NCI-H510A treated with DMSO at 0.1 percent for 48 hours (cell line): ENCODE measurements at places on chromosomes 12 and 14.

DNA sequence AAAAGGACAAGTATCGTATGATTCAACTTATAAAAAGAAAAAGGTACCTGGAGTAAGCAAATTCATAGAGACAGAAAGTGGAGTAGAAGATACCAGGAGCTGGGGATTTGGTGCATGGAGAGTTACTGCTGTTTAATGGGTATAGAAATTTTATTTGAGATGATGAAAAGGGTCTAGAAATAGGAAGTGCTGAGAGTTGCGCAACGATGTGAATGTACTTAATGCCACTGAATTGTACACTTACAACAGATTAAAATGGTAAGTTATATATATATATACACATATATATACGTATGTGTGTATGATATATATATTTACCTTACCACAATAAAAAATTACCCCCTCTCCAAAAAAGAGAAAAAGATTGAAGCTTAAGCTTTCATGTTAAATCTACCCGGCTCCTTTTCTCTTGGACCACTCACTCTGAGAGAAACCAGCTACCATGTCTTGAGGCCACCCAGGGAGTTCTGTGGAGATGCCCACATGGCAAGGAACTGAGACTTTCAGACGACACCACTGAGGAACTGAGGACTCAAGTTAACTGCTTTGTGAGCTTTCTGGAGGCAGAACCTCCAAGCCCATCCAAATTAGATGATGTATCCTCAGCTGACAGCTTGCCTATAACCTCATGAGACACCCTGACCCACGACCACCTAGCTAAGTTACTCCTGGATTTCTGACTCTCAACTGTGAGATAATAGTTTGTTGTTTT, 130.0 kb upstream of the BTG1 start:
- DNase-seq = no peak

DNA sequence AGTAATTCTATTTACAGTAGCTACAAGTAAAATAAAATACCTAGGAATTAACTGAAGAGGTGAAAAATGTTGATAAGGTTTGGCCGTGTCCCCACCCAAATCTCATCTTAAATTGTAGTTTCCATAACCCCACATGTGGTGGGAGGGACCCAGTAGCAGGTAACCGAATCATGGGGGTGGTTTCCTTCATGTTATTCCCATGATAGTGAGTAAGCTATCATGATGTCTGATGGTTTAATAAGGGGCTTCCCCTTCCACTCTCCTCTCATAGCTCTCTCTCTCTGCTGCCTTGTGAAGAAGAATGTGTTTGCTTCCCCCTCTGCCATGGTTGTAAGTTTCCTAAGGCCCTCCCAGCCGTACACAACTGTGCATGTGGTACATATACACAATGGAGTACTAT, 1170.7 kb downstream of the BCL11B start:
- no peak for DNase-seq

GRCh38 chr14:58848365-58848764, 210.6 kb downstream of the DACT1 start:
- no peak for DNase-seq

- no peak for DNase-seq
Observed at GRCh38 chr14:33675415-33676130, 275.3 kb downstream of the EGLN3 start.

- DNase-seq = no peak
Observed at GRCh38 chr12:49790741-49791555, 37.3 kb downstream of the NCKAP5L start.

GRCh38 chr12:47184813-47185212, 105.1 kb upstream of the AMIGO2 start:
- DNase-seq = no peak

DNA sequence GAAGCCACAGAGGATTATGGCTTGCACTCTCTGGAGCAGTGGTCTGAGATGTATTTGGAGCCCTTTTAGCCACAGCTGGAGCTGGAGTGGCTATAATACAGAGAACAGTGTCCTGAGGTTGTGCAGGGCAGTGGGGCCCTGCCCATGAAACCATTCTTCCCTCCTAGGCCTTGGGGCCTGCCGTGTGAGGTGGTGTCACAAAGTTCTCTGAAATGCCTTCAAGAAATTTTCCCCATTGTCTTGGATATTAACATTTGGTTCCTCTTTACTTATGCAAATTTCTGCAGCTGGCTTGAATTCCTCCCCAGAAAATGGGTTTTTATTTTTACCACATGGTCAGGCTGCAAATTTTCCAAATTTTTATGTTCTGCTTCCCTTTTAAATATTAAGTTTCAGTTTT, 79.3 kb downstream of the UNC79 start:
- no peak for DNase-seq

DNA sequence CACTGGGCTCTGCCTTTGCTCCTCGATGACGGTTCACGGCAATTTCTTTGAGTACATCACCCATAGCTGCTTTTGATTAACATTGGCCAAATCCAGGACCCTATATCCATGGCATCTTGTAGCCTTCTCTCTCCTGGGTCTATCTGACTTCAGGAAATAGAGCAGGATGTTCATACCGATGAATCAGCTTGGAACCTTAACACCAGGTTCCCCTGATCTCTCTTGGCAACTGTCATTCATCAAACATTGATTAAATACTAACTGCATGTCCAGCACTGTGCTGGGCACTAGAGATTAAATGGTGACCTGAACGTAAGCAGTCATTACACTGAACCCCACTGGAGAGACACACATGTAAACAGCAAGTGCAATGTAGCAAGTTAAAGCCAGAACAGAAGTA, 77.0 kb upstream of the MED13L start:
- DNase-seq = no peak

DNA sequence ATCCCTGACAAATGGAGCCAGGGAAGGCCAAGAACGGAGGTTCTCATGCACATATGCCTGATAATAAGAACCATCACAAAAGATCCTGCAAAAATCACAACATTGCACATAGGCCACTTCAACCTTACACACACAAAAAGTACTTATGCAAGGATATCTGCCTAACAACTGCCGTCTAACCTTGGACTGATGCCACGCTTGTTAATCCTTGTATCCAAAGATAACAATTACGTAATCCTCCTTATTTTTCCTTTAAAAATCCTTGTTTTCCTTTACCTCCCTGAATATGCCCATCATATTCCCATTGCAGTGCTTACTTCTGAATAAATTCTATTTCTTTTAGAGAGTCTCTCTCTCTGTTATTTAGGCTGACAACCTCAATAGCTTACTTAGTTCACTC, 59.5 kb downstream of the TMEM116 start:
- DNase-seq = no peak

- no peak for DNase-seq
Observed at GRCh38 chr12:119301379-119301778, 33.1 kb upstream of the CCDC60 start.

DNA sequence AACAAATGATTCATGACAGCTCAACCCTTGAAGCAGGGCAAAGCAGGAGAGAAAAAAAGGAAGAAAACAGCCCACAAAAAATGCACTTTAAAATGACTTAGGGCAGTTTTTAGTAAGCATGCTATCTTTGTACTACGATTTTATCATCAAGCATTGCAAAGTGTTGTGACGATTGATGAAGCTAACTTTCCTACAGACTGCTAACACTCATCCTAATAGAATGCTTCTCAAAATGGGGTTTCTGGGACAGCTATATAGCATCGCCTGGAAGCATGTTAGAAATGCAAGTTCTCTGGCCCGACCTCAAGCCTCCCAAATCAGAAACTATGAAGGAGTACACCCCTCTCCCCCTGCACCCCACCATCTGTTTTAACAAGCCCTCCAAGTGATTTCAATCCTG, 256.4 kb downstream of the SSPN start:
- DNase-seq = no peak

- DNase-seq = no peak
Observed at GRCh38 chr12:124805876-124806668, 57.6 kb downstream of the SCARB1 start.

DNA sequence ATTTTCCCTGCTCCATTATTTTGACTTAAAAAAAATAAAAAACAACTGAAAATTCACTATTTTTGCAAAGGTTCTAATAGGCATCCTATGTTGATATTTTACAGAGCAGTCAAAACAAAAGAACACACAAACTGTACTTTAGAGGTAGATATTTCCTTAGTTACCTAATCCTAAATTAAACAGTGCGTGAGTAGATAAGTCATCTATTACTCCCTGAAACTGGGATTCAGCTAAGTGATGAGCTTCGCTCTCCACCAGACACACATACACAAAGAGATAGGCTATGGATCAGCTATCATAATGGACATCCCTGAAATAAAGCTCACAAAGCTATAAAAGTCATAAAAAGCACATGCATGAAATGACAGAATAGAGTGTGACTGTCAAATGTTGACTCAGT, 398.7 kb downstream of the SOX5 start:
- DNase-seq = peak; percentile 8

DNA sequence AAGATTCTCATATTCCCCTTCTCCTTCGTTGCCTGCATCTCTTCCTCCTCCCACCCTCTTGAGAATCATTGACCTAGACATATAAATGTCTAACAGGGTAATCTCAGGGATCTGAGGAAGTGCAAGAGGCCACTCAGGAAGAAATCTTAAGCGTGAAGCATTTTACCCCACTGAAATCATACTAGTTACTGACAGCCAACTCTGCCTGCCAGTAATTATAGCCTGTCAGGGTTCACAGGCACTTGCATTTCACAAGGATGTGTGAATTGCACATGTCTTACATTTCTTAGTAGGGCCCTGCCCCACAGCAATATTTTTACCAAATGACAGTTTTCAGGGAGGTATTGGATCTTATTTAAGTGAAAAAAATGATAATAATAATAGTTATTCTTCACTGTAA, 127.2 kb downstream of the SLC15A5 start:
- no peak for DNase-seq

GRCh38 chr12:93169536-93169935, 208.2 kb upstream of the NUDT4 start:
- no peak for DNase-seq

GRCh38 chr14:92389598-92390158, 66.7 kb downstream of the SLC24A4 start:
- DNase-seq = no peak

DNA sequence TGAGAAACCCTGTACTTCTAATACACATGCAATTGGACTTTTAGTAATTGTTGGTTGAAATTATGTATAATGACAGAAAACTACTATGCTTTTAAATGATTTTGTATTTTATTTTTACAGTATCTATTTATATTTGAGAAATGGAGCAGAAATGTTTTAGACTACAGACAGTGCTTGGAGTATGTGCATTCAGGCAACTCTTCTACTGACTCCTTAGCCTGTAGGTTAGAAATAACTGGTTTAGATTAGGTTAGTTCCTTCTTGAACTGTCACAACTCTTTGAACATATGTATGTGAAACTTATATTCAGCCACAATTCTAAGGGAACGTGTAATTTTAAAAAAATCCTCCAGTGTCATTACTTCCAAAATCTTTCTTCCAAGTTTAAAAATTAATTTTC, 1.7 kb downstream of the FGFR1OP2 start:
- peak; percentile 5 for DNase-seq

DNA sequence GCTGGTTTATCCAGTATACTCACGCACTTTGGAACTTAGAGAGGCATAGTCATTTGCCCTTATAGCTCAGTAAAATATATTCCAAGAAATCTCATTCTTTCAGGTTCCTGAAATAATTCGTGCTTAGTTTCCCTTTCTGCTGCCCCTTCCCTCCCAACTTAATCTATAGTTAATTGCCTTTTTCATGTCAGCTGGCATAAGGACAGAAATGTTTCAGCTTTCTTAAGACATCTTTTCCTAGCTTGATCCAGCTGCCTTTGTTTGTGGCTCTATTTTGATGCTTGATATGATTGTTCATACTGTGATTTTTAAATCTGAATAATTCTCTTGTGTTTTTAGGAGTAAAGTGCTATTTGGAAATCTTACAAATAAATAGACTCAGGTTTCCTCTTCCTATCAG, 120.0 kb upstream of the SEL1L start:
- no peak for DNase-seq

DNA sequence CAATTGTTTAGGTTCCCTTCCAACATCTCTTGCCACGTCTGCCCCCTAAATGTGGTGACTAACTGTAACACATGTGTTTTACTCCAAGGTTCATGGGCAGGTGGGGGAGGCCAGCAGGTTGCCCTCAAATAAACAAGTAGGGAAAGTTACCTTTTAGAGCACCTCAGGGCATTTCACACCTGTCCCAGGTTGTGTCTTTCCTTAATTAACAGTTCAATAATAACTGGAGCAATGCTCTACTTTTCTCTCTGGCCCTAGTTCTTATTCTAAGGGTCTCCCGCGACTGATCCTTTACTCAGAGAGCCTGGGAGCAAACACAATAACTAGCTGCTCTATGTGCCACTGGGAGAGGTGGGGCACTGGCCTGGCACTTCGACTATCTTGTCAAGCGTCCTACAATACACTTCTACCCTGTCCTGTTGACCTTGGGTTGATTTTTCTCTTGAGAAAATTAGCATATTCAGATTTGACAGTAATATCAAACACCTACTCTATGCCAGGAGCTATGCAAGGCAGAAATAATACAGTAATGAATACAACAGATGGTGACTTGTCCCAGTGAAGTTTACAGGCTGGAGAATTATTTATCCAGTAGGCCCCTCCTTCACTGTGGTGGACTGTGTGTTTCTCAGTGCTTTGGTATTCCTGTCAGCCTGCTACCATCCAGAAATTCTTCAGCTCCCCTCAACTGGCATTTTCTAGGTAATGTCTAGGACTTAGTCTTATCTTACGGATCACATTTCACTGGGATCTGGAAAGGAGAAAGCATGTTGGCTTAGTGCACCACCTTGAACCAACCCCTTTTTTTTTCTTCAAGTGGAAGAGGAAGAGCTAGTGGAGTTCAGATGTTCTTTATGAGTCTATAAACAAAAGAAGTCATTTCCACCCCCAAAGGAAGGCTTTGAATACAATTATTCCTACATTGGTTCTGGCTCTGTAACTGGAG, 202.6 kb downstream of the CRADD start:
- no peak for DNase-seq

DNA sequence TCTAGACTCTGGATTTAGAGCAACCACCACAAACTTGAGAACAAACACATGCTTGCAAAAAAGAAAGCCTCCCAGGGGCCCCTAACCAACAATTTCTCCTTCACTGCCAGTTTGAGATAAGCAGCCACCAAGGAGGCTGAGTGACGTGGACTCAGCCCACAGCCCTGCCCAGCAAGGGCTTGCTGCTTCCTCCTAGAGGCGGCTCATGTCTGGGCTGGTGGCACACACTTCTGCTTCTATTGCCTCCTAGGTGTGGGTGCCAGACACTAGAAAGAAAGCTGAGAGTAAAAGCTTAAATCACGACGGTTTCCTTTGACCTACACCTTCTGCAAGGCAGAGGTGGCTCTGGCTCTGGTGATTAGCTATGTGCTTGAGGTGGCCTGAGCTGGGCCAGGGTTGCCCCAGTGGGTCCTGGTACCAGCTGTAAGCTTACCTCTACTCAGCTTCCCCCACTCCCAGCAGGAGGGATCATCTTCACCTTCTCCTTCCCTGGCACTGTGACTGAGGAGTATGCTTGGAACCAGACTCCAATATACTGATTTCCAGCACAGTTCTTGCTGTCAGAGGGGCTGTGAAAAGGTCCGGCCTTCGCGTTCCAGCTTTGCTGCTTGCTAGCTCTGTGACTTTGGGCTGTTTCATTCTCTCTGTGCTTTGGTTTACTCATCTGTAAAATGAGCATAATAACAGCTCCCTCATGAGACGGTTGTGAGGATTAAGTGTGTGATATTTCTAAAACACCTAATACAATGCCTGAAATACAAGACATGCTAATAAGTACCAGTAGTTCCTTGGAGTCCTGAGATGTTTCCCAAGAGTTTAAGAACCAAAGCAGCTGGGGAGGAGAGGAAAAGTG, 89.7 kb upstream of the PARP11 start:
- no peak for DNase-seq

GRCh38 chr14:87503711-87504110, 489.3 kb downstream of the GALC start:
- no peak for DNase-seq
